NCI-H1436 (cell line): ENCODE measurements at places on chromosomes 5 and 9.

- no peak for DNase-seq
These were observed 34.3 kb upstream of the SPATA31D4 start for GRCh38 chr9:81893929-81894328.

DNA sequence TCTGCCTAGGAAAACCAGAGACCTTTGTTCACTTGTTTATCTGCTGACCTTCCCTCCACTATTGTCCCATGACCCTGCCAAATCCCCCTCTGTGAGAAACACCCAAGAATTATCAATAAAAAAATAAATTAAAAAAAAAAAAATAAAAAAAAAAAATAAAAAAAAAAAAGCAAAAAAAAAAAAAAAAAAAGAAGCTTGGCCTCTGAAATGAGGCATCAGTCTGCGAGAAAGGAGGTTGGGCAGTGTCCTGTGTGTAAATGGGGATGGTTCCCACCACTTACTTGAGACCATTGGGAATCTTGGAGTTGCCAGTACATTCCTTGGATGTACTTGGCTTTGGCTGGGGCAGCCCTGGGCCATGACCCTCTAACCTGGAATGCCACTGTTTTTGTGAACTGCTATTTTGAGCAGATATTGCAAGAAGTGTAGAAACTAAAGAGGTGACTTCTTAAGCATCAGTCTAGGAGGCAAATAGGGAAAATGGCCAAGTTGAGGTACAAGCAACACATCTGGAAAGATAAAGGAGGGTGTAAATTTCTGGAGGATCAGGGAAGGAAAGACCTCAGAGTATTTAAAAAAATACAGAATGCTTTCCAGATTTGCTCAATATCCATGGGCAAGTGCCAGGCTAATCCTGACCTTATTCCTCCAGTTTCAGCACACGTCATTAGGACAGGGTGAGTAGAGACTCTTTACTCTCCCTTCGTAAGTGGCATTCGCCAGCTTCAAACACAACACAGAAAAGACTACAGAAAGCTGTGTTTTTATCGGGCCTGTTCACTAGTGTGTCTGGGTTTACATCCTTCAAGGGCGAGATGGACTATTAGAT, 58.1 kb downstream of the HSPA4 start:
- DNase-seq = no peak

DNA sequence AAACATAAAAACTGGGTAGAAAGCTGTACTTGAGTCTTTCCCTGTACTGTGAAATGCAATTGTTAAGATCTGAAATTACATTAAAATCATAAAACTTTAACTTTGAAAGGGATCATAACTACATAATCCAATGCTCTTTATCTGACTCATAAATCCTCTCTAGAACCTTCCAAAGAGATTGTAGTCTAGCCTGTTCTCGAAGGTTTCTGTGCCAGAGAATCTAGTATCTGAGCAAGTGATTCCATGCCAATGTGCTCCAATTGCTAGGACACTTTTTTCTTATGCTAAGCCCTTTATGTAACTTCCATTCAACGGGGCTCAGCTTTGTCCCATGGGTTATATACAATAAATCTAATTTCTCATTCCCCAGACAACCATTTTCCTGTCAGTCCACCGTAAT, 21.1 kb downstream of the DDX31 start:
- DNase-seq = no peak

- no peak for DNase-seq
These were observed 298.9 kb downstream of the TRIM32 start for GRCh38 chr9:116986015-116986414.

- DNase-seq = no peak
These were observed 59.4 kb downstream of the GRAMD2B start for GRCh38 chr5:126482591-126482990.

- DNase-seq = no peak
These were observed 55.5 kb upstream of the DMRT1 start for GRCh38 chr9:785997-786396.

DNA sequence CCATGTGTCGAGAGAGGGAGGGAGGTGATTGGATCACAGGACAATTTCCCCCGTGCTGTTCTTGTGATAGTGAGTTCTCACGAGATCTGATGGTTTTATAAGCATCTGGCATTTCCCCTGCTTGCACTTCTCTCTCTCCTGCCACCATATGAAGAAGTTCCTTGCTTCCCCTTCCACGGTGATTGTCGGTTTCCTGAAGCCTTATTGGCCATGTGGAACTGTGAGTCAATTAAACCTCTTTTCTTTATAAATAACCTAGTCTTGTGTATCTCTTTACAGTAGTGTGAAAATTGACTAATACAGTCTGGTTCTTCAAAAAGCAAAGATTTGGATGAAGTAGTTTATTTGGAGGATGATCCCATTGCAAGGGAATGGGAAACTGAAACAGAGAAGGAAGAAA, 11.3 kb upstream of the MIER3 start:
- DNase-seq = no peak

DNA sequence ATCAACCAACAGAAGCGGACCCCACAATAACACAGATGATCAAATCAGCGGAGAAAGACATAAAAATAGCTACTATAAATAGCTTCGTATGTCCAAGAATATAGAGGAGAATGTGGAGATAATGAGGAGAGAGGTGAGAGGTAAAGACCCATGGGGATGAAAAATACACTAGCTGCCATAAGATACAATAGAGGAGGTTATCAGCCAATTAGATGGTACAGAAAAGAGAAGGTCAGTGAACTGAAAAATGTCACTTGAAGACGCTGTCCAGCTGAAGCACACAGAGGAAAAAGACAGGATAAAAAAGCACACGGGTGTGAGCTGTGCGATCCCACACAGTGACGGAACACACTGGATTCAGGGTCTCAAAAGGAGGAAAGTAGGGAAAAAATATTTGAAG, 73.4 kb downstream of the OLFM1 start:
- DNase-seq = no peak

DNA sequence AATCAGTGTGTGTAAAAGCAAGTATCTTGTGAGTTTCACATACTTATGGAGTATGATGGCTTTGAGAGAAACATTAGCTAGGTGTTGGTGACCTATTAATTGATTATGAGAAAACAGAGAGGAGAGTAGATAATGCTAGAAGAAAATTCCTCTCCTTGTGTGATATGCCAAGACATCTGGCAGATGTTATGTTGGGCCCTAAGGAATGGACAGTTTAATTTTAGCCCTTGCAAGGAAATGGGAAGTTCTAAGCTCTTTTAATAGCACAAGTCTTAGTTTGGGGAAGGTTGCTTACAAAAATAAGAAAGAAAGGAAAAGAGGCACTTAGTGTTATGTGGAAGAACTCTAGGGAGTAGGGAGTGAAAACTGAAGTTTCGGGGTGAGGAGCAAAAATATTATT, 5.1 kb downstream of the ZNF462 start:
- no peak for DNase-seq

DNA sequence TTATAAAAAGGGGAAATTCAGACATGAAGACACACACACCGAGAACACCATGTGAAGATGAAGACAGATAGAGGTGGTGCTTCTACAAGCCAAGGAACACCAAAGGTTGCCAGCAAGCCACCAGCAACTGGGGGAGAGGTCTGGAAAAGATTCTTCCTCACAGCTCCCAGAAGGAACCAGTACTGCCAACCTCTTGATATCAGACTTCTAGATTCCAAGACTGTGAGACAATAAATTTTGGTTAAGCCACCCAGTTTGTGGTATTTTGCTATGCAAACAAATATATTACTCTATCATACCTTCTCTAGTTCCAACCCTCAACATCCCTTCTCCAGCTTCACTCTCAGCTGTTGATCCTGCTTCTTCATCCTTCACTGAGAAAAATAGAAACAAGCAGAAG, 451.1 kb downstream of the EBF1 start:
- DNase-seq = no peak

DNA sequence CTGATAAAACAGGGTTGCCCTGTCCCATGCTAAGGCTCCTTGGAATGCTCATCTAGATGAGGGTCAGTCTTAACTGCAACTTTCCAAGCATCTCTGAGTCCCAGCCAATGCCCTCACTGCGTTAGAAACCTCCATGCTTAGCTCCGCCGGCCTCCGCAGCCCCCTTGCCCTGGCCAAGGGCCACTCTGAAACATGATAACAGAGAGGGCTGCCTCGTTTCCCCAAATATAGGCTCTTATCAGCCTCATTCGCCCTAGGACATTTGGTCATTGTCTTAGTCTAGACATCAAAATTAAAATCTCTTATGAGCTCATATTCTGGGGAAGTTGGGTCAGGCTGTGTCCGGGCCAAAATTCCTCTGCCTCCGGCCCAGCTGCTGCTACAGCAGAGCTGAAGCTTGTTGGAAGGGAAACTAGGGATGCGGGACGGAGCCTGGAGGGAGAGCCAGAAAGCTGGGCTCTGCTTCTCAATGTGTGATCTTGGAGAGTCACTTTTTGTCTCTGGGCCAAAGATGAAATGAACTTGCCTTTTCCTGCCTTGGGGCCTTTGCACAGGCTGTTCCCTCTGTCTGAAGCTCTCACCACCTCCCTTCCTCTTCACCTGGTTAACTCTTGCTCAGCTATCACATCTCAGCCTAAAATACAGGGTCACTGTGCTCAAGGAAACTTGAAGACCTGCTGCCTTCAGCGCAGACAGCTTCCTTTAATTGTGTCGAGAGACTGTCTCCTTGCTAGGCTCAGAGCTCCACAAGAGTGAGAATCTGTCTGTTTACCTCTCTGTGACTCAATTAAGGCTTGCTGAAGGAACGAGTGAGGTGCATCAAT, 191.3 kb downstream of the RGS3 start:
- DNase-seq = no peak

DNA sequence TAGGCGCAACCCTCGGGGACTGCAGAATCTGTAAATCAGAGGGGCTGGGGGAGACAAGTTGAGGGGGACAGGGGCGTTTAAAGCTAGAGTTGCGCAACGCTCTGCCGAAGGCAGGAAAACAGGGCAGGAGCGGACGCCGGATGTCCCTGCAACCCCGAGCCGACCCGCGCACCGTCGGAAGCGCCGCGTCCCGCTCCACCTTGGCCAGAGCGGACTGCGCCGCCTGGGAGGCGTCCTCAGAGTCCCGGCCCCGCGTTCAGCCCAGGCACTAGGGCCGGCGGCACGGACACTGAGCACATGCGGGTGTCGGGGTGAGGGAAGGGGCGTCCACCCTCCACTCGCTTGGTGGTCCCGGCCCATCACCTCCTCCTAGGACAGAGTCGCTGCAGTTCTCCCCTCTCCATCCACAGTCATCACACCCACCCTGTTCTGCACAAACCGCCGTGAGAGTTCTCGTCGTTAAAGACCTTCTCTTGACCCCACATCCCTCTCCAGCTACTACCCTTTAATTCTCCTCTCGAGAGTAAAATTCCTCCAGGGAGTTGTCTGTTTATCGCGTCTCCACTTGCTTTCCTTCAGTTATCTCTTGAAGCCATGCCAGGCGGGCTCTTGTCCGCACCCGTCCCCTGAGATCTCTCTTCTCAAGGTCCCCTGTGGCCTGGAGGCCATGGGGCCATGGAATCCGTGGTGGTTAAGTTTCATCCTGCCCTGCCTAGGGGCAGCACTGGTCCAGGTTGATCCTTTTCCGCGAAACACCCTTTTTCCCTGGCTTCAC, 796 bp upstream of the PDLIM7 start:
- DNase-seq = no peak

GRCh38 chr9:100880284-100880683, 148.2 kb upstream of the PLPPR1 start:
- DNase-seq = no peak

DNA sequence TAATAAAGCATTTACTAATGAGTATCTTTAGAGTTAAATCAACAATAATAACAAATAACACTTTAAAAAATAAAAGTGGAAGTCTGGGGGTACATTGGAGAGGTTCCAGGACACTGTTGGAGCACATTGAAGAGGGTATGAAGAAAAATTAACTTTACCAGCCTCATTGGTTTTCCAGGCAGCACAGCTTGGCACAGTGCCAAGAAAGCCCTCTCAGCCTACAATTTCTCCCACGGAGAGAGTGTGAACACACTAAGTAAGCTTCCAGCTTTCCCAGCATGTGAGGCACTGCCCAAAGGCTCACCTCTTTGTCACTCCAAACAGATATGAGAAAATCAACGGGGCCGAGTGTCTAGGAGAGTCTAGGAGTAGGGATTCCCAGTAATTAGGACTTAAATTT, 1912.8 kb upstream of the NUDT12 start:
- DNase-seq = no peak

DNA sequence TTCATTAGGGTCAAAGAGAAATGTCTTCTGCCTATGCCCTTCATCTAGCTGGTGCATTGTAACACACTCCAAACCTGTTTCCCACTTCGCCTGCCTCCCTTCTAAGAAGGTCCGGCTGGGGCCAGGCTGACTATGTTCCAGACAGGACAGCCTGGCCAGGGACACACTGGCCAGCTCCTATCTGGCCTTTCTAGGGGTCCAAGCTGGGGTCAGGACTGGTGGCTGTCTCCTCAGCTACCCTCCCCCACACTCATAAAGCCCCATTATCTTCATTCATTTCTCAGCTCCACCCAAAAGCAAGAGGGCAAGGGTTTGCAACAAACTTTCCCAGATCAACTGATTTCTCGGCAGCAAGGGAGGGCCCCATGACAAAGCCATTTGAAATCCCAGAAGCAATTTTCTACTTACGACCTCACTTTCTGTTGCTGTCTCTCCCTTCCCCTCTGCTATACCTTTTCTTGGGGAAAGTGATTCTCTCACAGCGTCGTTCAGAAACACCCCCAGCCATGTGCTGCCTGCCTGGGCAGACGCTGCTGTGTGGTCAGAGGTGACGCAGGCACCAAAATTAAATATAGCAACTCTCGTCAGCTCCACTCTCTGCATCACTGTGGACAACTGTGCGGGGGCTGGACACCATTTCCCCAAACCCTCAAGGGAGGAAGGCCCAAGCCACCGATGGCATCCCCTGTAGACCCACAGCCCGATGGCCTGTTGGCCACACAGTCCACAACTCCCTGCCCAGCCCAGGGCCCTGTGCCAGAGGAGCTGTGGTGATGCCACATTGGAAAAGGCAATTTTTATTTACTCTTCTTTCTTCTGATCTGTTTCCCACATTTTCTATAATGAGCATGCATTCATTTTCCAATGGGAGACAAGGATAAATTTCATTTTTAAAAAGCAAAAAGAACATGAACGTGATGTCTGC, 6.1 kb downstream of the IL13 start:
- DNase-seq = no peak

DNA sequence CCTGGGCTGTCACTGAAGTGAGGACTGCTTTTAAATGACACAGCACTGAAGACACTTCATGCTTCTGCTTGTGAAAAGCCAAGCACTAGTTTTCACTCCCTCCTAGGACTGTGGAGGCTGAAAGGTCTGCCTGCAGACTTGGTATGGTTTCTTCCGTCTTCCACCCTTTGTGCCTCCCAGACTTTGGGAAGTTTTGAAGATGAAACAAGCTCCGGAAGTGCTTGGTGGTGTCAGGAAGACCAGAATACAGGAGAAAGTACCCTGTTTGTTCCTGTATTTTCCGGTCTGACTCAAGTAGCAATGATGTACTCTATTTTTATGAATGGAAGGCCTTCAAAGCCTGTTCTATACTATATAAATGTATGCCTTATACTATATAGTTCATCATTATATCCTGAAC, 222.7 kb downstream of the PDZD2 start:
- DNase-seq = no peak

DNA sequence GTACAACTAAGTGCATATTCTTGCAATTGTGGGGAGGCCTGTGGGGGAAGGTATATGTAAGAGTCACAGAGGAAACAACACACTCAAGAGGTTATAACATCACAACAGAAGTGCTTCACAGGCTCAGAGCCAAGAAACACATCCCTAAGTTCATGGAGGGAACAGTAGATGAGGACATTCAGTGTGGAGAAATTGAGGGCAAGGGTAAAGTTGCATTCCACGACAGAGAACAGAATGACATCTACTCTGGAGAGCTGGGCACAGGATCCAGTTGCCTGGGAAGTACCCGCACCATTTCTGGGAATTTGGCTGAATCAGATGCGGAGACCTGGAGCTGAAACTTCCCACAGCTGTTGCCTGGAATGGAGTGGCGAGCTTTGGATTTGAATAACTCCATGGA, 197.2 kb downstream of the NXNL2 start:
- DNase-seq = no peak

- no peak for DNase-seq
These were observed 56.6 kb downstream of the KCNN2 start for GRCh38 chr5:114418176-114419066.
